ENCODE measurements at places on chromosomes 2 and 18. TPM values are rescaled to one million over a fixed set of nuclear protein-coding genes. Genes with fewer than 3 reads are reported as not detected.

FHOD3 gene
- not detected for total RNA-seq

IL1RN gene
- 2.1 TPM for total RNA-seq

ILKAP gene
- 59.1 TPM for total RNA-seq

DUSP19 gene
- 1.8 TPM for total RNA-seq

CGREF1 gene
- 1.6 TPM for total RNA-seq

SERPINB13 gene
- not detected for total RNA-seq

LINC00305 gene
- total RNA-seq, result not detected

CDH7 gene
- total RNA-seq, result not detected

DYSF gene
- 6.7 TPM for total RNA-seq

GAD1 gene
- 1.9 TPM for total RNA-seq

NCKAP5 gene
- not detected for total RNA-seq

MDH1B gene
- total RNA-seq, result 0.34 TPM

DNA sequence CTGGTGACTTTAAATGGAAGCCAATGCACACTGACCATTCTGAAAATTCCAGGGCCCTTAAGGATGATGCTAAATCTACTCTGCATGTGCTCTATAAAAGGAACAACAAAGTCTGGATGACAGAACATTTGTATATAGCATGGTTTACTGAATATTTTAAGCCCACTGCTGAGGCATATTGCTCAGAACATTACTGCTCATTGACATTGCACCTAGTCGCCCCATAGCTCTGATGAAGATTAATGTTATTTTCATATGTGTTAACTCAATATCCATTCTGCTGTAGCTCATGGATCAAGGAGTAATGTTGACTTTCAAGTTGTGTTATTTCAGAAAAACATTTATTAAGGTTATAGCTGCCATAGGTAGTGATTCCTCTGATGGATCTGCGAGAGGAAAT is 827.5 kb upstream of the CHAC2 start:
- no peak for DNase-seq

DNA sequence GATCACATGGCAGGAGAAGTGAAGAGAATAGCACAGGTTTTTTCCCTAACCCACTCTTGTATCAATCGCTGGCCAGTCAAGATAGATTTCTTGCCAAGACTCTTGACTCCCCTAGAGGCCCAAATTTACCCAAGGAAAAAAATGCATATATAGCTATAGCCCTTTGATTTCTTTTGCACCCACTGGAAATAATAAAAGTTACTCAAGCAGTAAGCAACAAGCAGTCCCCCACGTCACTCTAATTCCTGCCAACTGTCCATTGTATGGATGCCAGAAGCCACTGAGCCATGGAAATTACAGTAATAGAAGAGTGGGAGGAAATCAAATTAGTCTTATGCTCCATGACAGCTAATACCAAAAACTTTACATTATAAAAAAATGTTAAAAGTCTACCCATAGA is 125.3 kb upstream of the SLC39A10 start:
- no peak for DNase-seq

GRCh38 chr2:86107031-86107430 is 996 bp downstream of the PTCD3 start:
- no peak for DNase-seq

DNA sequence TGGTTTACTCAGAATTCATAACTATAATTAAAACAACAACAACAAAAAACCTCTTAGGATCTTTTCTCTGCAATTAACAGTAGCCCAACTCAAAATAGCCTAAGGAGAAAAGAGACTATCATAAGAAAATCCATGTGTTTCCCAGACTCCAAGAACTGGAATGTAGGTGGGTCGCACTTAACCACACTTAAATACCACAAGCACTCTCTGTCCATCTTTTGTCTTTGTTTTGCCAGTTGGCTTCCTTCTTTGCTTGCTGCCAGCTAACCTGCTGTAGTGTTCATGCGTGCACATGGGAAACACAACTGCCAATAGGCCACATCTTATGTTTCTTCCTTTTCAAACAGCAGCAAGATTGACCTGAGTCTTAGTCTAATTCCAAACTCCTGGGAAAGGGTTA is 24.1 kb upstream of the ACVR1 start:
- DNase-seq, result no peak

DNA sequence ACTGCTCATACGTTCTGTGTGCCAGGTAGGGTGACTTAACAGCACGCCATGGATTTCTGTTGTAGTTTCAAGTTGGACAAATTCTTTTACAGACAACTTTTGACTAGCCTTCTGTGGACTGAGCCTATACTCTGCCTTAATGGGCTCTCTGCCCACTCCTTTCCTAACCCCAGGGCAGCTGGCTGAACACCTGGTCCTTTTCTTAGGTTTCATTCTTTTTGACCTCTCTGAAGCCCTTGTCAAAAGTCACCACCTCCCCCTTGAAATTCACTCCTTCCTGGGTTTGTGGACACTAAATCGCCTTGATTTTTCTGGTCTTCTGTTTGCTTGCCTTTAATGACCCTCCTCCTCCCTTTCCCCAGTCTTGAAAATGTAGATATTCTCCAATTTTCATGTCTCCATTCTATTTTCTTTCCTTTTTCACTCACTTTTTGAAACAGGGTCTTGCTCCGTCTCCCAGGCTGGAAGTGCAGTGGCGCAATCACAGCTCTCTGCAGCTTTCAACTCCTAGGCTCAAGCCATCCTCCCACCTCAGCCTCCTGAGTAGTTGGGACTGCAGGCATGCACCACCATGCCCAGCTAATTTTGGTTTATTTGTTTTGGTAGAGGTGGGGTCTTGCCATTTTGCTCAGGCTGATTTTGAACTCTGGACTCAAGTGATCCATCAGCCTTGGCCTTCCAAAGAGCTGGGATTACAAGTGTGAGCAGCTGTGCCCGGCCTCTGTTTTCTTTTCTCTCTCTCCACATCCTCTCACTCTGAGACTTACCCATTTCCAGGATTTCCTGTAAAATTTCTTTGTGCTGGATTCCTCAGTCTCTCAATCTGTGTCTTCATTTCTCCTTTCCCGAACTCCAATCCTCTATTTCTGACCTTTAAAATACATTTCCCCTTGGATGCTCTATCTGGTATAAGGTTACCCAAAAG is 112.9 kb downstream of the PLB1 start:
- no peak for DNase-seq

DNA sequence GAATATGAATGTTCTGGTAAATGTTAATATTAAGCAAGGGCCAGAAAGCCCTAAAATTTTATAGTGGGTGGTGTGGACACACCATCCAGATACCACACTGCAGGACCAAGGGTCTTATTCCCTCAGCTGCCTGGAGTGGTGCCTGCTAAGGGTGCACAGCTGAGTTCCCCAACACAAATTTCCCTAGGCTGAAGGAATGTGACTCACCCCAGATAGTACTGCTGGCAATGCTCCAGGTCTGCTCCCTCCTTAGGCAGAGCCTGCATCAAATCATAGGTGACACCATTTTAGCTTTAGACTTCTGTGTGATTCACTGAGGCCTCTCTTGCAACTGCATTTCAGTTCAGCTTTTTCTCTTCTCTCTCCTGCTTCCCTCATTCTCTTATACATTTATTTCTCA is 321.1 kb downstream of the SATB2 start:
- DNase-seq, result no peak

DNA sequence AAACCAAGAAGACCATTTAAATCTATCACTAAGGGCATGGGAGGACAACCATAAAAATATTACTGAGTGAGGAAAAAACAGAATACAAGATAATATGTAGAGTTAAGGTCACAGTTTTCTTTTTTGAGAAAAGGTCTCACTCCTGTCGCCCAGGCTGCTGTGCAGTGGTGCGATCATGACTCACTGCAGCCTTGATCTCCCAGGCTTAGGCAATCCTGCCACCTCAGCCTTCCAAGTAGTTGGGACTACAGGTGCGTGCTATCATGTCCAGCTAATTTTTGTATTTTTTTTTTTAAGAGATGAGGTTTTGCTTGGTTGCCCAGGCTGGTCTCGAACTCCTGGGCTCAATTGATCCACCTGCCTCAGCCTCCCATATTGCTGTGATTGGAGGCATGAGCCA is 24.0 kb downstream of the POLR1A start:
- DNase-seq, result no peak

DNA sequence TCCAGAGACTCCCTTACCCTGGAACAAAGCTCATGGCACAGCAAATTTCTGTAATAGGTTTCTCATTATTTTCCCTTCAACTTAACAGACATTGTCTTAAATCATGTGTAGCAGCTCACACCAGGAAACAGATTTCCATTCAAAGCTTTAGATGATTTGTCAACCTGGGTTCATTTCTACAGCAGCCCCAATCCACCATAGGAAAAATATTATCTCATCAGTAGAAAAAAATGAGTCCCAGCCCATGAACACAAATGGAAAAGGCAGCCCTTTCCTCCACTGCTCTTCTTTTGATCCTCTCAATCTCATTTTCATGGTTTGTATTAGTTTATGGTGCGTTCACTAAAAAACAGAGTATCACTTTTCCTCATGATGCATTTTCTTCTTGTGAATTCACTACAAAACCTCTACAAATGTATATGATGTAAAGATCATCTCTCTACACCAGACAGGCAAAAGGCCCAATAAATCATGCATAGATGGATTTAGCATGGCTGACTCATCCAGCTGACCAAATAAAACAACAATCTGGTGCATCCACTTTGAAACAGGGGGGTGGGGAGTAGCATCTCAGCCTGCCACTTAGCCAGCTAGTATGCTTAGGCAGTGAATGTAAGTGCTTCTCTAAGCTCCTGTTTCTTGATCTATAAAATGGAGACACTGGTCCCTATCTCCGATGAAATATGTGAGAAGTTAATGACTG is 78.6 kb downstream of the SATB2 start:
- no peak for DNase-seq

DNA sequence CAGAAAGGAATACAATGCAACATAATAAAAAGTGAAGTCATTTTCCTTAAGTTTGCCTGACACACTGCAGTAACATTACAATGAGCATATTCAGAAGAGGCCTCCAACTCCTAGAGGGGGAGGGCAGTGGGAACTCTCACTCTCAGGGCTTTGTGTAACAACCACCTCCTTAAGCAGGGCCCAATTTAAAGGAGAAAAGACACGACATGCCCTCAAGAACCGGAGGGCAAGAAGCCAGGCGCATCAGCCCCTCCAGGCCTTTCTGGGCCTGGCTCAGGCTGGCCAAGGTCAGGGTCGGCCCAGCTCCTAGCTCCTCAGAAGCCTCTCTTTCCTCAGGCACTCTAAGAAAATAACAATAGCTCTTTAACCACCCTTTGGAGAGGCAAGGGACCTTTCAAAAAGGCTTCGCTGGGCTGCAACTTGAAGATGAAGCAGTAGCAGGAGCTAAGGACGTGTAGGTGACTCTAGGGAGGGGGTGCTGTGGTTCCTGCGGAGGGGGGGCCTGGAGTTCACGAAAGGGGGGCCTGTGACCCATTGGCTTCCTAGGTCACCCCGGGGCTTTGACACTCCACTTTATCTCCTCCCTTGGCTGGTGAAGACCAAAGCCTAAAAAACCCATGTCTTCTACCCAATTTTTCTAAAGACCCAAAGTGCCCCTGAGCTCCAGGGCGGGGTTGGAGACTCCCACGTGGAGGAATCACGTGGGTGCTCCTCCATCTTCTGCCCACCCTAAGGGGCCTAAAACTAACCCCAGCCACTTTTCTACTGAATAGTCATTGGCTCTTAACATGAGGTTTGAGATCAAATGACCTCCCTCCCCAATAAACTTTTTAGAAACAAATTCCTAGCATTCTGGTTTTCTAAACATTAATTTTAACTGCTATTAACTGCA is 13.3 kb downstream of the SERTAD2 start:
- DNase-seq, result no peak

DNA sequence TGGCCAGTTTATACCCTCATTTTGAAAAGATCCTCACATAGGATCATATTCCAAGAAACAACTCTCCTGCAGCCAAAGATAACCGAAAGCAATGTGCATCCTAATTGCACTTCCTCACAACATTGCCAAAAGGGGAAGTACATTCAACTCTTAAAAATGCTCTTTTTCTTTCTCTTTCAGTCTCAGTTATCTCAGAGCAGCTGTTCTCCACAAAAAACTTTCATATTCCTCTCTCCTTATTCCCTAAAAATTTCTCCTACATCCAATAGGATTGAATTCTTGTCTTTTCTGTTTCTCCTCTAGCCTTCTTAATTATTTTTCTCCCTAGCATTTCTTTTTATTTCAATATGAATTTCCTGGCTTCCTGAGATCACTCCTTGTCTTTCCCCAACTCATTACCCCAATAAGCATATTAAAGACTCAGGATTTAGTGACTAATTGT is 7.4 kb upstream of the VRK2 start:
- DNase-seq, result no peak

GRCh38 chr18:23450022-23450421 is 3.1 kb upstream of the RIOK3 start:
- DNase-seq, result no peak

- DNase-seq, result no peak
Observed at GRCh38 chr2:24981411-24982136, 9.8 kb upstream of the DNAJC27 start.

- DNase-seq, result no peak
Observed at GRCh38 chr18:36808681-36809080, 20.1 kb downstream of the TPGS2 start.

DNA sequence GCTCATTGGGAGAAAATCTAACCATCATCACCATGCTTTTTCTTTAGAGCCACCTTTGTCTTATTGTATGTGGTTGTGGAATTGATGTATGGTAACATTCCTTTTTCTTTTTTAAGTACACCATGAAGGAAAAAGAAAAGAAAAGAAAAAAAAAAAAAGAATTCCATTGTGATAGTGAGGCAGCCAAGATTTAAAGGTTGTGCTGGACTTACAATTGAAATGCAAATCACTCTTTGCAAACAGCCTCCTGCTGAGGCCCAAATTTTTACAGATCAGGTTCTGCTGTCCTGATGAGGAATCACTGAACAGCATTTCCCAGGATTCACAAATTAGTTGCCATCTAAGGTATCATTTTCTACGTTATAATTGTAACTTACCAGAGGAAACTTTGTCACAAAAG is 1101.0 kb upstream of the FANCL start:
- no peak for DNase-seq

Data from activated naive CD8-positive, alpha-beta T cell treated with anti-CD3 and anti-CD28 coated beads, Interleukin-2, amount 10 ng/mL, durations not matched to agents 7 days and 5 days (primary cell).